ENCODE measurements at places on chromosomes 1 and 21.

GRCh38 chr1:27166351-27166802 is 11.5 kb upstream of the SLC9A1 start:
- DNase-seq = no peak

DNA sequence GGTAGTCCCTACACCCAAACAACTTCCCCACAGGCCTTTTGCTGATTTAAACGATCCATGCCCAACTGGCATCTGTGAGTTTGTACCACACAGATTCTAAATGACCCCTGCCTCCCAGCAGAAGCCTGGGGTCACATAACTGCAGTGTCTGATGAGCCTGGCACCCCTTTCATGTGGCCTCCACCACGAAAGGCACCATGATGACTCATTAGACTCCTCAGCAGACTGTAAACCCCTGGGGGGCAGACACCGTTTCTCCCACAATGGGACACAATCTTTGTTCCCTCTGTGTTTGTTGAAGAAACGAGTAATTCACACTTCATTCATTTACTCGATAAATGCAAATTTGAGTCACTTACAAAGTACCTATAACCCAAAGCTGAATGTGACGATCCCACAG is 81.6 kb downstream of the CCDC185 start:
- no peak for DNase-seq

GRCh38 chr1:97505289-97505688 is 415.5 kb downstream of the DPYD start:
- DNase-seq = no peak

DNA sequence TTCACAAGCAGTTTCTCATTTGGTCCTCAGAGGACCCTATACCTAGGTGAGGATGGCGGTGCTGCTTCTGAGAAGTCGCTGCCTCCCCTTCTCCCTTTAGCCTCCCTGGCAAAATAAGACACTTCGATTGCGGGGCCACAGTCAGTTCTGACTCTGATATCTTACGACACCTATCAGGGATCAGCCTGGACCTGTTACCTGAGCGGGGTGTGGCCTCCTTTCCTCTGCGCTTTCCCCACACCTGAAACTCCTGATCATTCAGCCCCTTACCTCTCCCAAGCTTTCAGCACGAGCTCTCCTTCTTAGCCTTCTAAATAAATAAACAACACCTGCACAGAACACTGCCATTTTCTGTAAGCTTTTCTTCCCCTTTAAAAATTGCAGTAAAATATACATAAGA is 24.6 kb upstream of the GPR137B start:
- DNase-seq = no peak

- no peak for DNase-seq
These were observed 286.5 kb downstream of the SMYD3 start for GRCh38 chr1:246220495-246221065.

- peak; percentile 79 for DNase-seq
These were observed 19.4 kb downstream of the PLEKHM2 start for GRCh38 chr1:15703562-15703961.

GRCh38 chr1:41103766-41104165 is 82.2 kb upstream of the SLFNL1 start:
- DNase-seq = no peak

DNA sequence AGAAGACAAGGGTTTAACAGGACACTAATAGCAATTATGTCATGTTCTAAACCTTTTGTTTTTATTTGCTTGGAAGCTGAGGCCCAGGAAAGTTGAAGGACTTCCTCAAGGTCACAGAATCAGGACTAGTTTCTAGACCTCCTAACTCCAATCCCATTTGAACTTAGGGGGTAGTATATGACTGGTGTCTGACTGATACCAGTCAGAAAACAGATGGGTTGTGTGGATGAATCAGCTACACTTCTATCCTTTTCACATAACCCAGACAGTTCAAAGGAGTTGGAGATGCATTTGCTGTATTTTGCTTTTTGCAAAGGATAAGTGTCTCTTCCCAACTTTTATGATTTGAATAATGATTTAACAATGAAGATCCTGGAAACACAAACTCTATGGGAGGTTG is 322.5 kb downstream of the HLX start:
- no peak for DNase-seq

DNA sequence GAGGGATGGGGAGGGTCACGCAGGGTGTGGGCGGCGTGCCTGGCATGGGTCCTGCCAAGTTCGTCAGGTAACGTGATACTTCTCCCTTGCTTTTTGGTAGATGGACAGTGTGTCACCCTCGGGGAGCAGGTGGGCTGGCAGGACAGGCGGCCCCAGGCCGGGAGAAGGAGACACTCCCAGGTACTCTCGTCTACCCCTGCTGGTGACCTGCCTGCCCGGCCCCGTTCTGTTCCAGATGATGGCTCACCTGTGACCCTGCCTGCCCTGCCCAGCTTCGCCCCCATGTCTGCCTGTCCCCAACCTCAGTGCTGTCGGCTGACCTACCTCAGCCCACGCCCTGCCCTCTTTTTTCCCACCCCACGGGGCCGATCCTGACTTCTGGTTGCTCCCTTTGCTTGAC is 144.7 kb downstream of the PCBP3 start:
- no peak for DNase-seq

DNA sequence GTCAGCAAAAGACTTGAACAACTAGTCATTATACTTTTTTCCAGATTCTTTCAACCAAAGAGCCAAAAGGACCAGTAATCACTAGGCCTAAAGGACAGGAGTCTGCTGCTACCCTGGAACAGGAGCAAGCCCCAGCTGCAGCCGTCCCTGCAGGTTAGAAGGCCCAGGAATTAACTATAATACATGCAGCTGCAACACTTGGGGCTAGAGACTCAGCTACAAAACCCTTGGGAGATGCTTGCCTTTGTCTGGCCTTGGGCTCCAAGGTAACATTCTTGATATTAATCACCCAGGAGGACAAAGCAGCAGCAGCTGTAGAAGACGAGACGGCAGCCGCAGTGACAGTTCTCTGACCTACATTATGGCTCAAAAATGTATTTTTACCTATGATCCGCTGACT is 841.2 kb upstream of the ADGRL4 start:
- DNase-seq = no peak

- DNase-seq = no peak
These were observed 85.4 kb downstream of the PIGK start for GRCh38 chr1:77133731-77134358.

- DNase-seq = peak; percentile 60
These were observed 60.1 kb upstream of the USP24 start for GRCh38 chr1:55275151-55275748.

GRCh38 chr1:161491472-161491871 is 13.8 kb upstream of the FCGR2A start:
- no peak for DNase-seq

DNA sequence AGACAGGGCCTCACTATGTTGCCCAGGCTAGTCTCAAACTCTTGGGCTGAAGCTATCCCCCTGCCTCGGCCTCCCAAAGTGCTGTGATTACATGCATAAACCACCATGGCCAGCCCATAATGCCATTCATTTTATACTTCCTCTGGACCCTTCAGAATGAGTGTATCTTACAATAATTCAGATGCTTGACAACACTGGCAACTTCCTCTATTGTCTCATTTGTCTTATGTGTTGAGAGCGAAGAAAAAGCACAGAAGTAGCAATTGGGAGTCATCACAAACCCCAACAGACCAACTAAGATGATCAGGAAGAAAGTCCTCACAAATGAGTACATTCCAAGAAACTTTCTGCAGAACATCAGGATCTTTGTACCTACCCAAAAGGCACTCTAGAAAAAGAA is 191.9 kb downstream of the RERE start:
- DNase-seq = no peak
